A549 treated with CpdA at 1 μM for 4 hours (cell line): ENCODE measurements at places on chromosomes 2 and 18. TPM values are rescaled to one million over a fixed set of nuclear protein-coding genes. Genes with fewer than 3 reads are reported as not detected.

Gene UNC50
- total RNA-seq: 44.5 to 48.3 TPM (median 47.4 TPM) in 5 replicates

Gene CNRIP1
- total RNA-seq: 1.8 to 3.1 TPM (median 2.3 TPM) in 5 replicates

Gene MROH2A
- total RNA-seq: 0.10 to 0.19 TPM (median 0.13 TPM) in 3 of 5 replicates, not detected in the others

Gene NHEJ1
- total RNA-seq: 14.2 to 17.9 TPM (median 15.0 TPM) in 5 replicates

Gene UGT1A8
- 0.03 to 0.08 TPM in 2 of 5 replicates, not detected in the others for total RNA-seq

Gene RGPD6
- 8.6 to 10.7 TPM (median 9.1 TPM) in 5 replicates for total RNA-seq

Gene KLHL14
- total RNA-seq: not detected in 5 replicates

Gene KCNK3
- 0.84 to 1.5 TPM (median 1.2 TPM) in 5 replicates for total RNA-seq

Gene ABCB6
- total RNA-seq: 22.7 to 35.5 TPM (median 32.1 TPM) in 5 replicates

Gene CLASP1
- total RNA-seq: 12.2 to 20.4 TPM (median 16.6 TPM) in 5 replicates

Gene RAPH1
- total RNA-seq: 4.4 to 6.7 TPM (median 5.4 TPM) in 5 replicates

Gene MXD1
- 1.8 to 2.8 TPM (median 2.4 TPM) in 5 replicates for total RNA-seq

Gene SCN1A
- total RNA-seq: not detected in 5 replicates

Gene EDAR
- total RNA-seq: 0.01 TPM in 1 of 5 replicates, not detected in the others

Gene MYO5B
- total RNA-seq: 12.3 to 14.5 TPM (median 12.7 TPM) in 5 replicates

Gene DOK6
- not detected in 5 replicates for total RNA-seq

Gene CFAP221
- total RNA-seq: 0.25 to 0.92 TPM (median 0.34 TPM) in 5 replicates

Gene SLC5A7
- total RNA-seq: not detected in 5 replicates

Gene HAAO
- total RNA-seq: 0.03 to 0.19 TPM in 2 of 5 replicates, not detected in the others

Gene PPIL3
- total RNA-seq: 23.4 to 32.4 TPM (median 26.2 TPM) in 5 replicates

Gene UGT1A10
- total RNA-seq: 0.02 to 0.26 TPM (median 0.21 TPM) in 3 of 5 replicates, not detected in the others

Gene ACTG2
- 0.14 to 0.45 TPM (median 0.22 TPM) in 5 replicates for total RNA-seq

Gene NT5DC4
- 0.49 TPM in 1 of 5 replicates, not detected in the others for total RNA-seq

Gene KCNG2
- total RNA-seq: not detected in 5 replicates

Gene PSMA8
- not detected in 5 replicates for total RNA-seq

Gene DUSP2
- 0.22 to 0.50 TPM (median 0.46 TPM) in 5 replicates for total RNA-seq

Gene ARHGAP28
- 0.03 to 0.11 TPM in 2 of 5 replicates, not detected in the others for total RNA-seq

Gene SIX3
- 0.24 to 0.66 TPM (median 0.47 TPM) in 5 replicates for total RNA-seq

Gene GPR75
- 1.7 to 2.6 TPM (median 2.1 TPM) in 5 replicates for total RNA-seq

Gene CCDC141
- not detected in 5 replicates for total RNA-seq

Gene DIPK1C
- total RNA-seq: not detected in 5 replicates

Gene GPC1
- 159 to 215 TPM (median 202 TPM) in 5 replicates for total RNA-seq

Gene C2orf15
- 0.27 to 0.53 TPM (median 0.40 TPM) in 5 replicates for total RNA-seq

Gene CHRNA1
- total RNA-seq: not detected in 5 replicates
